ENCODE measurements at places on chromosomes 5 and 9.

DNA sequence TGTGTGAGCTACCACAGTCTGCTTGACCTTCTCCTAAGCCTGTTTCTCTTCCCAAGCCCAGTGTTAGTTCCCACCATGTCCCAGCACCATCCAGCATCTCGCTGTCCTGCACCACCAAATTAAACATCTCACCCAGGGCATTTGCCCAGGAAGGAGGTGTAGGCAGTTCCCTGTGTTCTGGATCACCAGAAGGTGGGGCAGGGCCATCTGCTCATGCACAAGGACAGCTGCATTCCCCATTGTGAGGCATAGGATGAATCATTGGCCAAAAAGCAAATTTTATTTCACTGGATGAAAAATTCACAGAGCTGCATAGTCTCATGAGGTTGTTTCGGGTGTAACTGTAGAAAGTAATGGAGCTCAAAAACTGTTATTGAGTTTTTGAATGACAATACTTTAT, 89.5 kb upstream of the GRIA1 start:
- DNase-seq = no peak

- DNase-seq = no peak
Measured at GRCh38 chr5:175712681-175713085, 54.8 kb downstream of the HRH2 start.

DNA sequence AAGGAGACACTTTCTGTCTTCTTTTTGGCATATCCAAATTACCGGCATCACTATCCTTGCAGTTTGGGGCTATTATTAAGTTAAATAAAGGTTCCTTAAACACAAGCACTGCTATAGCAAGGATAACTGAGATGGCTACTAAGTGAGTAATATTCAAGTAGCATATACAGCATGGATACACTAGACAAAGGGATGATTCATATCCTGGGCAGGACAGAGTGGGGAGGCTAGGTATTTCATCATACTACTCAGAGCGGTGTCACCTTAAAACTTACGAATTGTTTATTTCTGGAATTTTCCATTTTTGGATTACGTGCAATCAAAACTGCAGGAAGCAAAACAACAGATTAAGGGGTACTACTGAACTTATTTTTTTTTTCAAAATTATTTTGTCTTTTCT, 54.1 kb downstream of the FER start:
- no peak for DNase-seq

- DNase-seq = peak; percentile 51
Measured at GRCh38 chr5:159061834-159062474, 37.8 kb downstream of the EBF1 start.

GRCh38 chr9:120522558-120522957, 57.4 kb downstream of the CDK5RAP2 start:
- no peak for DNase-seq

DNA sequence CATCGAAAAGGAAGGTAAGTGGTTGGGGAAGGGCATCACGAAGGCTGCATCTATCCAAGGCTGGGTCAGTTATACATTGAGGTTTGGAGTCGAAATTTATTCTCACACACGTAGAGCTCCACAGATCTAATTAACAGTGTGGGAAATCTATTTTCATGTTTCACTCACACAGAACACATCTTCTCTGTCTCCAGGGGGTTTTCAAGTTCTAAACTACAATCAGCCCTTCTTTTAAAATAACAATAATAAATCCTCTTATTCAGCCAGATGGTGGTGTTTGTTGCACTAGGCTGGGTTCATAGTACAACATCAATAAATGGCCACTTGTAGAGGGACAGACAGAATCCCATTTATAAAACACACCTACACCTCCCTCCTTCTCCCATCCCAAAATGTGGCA, 174.5 kb upstream of the KLF9 start:
- DNase-seq = no peak

DNA sequence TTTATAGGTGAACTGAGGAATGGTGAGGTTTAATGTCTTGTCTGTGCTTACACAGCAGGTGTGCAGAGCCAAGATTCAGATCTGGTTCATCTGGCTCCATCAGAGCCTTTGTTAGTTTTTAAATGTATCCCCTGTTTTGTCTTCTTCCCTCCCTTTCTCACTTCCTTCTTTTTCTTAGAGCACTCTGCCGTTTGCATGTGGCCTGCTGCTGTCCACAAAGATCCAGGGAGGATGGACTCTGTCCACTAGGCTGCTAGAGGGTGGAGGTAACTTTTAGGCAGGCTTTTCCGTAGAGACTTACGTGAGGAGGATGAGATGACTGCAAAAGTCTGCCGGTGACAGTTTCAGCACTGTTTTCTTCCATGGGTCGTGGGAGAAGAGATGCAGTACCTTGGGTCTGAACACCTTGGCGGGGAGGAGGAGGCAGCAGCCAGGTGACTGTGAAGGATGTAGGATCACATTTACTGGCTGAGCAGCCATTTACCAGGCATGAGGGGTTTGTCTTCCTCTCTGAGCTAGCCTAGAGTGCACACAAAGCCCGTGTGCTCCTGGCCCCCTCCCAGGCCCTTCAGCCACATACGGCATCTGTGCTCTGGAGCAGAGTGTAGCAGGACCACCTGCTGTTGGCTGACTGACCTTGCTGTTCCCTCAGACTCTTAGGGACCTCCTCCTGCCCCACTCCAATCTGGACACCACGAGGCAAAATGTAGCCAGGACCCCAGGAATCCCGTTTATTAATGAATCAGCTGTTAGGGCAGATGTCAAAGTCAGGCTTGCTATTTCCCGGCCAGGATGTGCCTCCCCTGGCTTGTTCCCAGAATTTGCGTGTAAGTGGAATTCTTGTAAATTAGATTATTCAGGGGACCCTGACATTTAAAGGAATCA, 1.8 kb downstream of the NTMT1 start:
- no peak for DNase-seq

DNA sequence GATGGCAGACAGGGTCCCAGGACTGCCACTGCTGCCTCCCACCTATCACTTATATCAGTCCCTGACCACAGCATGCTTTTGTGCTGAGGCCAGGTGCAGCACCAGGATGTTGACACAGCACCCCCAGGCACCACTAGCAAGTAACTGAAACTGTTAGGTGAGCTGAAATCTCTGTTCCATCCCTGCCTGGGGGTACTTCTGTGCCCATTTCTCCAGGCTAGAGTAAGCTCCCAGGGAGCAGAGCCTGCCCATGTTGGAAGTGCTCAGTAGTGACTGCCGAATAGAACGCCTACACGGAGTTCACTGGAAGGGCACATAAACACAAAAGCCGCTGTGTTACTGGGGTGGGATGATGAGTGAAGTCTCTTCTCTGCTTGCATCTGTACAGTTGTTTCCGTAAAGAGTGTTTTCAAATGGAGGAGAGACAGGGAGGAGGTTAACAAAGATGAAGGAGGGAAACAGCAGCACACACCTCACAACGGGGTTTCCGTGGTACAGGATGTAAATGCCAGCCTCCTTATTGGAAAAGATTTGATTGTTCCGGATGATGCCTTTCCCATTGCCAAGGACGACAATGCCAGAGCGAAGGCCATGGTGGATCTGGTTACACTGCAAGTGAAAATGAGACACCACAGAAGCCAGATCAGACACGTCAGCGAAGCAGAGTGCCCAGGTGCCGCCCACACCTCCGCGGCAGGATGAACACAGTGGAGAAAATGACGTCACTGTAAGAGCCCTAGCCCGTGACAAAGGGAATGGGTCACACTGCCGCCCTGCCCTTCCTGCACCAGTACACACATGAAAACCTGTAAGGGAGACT, 43.1 kb downstream of the POLR1E start:
- no peak for DNase-seq

- no peak for DNase-seq
Measured at GRCh38 chr5:102682101-102682647, 72.9 kb upstream of the PAM start.

GRCh38 chr9:6049798-6050197, 34.4 kb upstream of the RANBP6 start:
- no peak for DNase-seq

- peak; percentile 32 for DNase-seq
Measured at GRCh38 chr5:39547553-39548154, 122.9 kb upstream of the DAB2 start.

GRCh38 chr9:89996773-89997172, 392.0 kb downstream of the GADD45G start:
- DNase-seq = no peak

GRCh38 chr5:104178829-104179456, 616.4 kb upstream of the NUDT12 start:
- DNase-seq = no peak

Measured in retina (tissue), 1 donor.